ENCODE measurements at places on chromosomes 3 and 15.

DNA sequence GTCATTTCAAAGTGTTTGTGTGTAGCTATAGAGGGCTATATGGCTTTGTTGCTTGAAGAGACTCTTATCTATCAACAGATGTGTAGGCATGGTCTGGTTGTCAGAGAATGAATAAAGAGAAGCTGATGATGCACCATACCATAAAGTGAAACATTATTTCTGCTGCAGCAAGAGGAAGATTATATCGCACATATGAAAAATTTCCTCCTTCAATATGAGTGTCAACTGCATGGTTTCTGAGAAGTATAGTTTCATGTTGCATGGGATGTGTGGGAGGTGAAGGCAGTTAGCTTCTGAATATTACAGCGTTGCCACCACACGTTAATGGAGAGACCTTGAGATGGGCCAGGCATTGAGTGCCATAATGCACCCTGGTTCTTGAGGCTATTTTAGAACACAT, 217.9 kb downstream of the SATB1 start:
- no peak for DNase-seq

DNA sequence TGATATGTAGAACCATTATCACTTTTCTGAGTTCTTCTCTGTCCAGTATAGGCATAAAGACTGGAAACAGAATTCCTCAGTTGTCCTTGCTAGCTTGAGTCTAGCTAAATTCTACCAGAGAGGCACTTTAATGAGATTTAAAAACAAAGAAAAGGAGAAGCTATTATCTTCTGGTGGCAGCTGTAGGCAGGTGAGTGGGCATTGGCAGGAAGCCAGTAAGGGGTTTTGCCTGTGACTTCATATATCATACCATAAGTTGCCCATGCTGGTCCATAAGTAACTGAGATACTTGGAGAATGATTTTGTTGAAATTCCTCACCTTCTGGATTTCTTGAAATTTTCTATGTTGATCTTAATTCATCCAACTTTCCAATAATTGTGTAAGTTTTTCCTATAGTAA, 402.3 kb upstream of the TGFBR2 start:
- no peak for DNase-seq

GRCh38 chr3:71549951-71550350, 33.6 kb downstream of the FOXP1 start:
- DNase-seq: no peak

DNA sequence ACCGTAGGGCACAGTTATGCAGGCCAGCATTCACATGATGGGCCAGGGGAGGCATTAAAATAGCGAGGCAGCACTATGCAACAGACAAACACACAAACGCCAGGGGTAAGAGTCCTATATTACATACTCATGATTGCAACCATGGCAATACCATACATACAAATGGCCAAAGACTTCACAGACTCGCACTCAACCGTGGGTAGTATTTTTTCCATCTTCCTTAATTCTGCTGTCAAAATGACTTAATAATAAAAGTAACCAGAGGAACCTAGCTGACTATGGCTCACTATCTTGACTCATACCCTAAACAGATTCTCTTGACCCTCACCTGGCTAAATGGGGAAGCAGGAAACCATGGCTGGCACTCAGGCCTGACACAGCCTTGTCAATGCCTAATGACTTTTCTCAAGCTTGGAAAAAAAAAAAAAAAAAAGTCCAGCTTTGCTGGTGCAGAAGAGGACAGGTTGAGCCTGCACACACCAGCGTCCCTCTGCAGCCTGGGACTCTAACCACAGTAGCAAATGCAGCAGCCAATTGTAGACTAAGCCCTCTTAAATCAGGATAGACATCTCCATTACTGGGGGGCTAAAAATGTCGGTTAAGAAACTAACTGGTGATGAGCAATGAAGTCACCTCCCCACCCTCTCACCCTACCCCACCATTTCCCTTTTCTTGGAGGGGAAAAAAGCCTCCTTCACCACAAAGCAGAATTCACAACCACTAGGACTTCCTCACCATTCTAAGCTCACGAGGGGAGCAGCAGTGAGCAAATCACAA, 23.1 kb downstream of the CCDC12 start:
- no peak for DNase-seq

DNA sequence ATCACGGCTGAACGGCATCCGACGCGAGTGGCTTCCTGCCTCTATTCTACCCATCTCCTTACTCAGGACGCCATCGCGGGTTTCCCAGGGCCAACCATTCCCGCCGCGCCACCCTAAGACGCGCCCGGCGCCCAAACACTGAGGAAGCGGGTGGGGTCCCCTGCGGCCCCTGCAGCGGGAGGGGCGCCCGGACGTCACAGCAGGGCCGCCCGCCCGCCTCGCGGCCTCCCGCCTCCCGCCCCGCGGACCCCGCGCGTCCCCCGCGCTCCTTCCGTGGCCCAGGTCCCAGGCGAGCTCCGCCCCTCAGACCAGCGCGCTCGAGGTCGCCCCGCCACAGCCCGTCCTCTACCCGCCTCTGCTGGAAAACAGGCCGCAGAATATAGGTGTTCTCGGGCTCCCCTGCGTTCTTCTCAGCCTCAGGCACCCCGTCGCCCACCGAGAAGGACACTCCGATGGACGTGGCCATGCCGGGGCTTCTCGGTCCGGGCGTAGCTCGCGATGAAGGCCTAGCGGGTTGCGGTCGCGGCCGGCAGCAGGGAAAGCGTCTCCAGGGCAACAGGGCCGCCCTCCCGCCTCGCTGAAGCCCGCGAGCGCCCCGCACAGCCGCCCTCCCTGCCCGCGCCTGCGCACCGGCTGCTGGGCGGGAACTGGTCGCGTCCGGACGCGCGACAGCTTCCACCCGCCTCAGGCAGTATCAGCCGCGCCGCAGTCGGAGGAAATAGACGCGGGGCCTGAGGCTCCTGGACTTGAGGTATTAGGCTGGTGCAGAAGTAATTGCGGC, at the start of gene DYNLT2B:
DYNLT2B (minus strand) TSS at position 554 of the 781 bp plus-strand sequence; CDS start at position 466, 88 bp downstream.
- peak; percentile 94 for DNase-seq

DNA sequence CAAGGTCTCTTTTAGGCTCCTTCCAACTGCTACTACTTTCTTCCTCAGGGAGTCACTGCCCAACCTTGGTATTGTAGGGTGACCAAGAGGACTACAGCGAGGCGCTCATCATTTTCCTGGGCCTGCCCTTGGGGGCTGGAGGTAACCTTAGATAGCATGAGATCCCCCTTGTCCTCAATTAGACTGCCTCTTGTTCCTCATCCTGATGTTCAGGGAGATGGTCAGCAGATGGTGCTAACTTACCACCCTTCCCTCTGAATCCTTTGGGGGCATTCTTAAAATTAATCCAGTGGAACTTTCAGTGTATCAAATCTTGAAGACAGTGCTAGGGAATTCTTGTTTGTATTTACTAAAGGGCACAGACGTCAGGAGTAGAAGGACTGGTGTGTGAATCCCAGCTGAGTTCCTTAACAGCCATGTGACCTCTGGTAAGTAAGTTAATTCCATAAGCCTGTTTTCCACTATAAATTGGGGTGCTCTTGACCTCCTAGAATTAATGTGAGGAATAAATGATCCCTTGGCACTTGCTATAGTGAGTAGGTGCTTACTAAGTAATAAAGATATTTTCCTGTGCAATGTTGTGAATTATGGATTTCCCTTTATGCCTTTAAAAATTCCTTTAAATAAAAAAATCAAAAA, 4.1 kb upstream of the CLPX start:
- peak; percentile 82 for DNase-seq
